Breast epithelium (tissue), 4 donors: ENCODE measurements at places on chromosomes 7 and 10. TPM values are rescaled to one million over a fixed set of nuclear protein-coding genes. Genes with fewer than 3 reads are reported as not detected.

The TUBB8 gene
- total RNA-seq = not detected

- H3K4me3 ChIP-seq = no peak overlapping the region
- H3K4me1 ChIP-seq = no peaks in the 10 kb centered on the region
- no peak for DNase-seq
- no peaks in the 10 kb centered on the region for H3K36me3 ChIP-seq
- H3K27ac ChIP-seq = no peak overlapping the region
Observed at GRCh38 chr10:65197935-65198334, 1676.7 kb downstream of the REEP3 start.

DNA sequence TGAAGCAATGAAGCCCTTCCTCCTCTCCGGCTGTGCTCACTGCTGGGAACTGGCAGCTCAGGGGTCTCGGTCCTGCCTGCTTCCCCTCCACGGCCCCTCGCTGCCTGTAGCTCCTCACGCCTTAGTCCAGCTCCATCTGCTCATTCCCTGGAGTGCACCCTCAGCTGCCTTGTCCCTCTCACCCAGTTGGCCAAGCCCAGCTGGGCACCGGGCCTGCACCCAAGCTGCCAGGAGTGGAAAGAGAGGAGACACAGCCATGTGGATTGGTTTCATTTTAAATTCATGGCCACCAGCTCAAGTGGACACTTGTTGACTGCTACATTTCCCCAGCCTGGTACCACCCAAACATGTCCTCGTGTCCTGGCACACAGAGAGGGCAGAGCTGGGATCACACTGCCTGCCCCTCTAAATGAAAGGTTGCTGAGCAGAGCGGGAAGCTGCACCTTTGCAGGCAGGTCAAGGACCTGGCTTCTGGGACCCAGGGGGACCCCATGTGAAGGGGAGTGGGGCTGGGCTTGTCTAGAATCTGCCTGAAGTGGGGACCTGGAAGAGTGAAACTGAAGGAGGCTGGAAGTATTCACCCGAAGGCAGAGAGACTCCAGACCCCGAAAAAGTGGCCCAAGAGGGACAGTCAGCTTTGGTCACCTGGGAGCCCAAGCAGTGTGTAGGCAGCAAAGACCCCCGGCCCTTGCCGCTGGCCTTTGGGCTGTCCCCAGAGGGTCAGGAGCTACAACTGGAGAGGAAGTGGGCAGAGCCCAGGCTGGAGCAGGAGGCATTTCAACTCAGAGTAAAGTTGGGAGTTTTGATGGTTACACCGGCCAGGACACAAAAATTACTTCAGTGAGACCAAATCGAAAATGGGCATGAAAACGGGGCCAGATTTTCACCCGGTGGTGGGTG is 15.0 kb upstream of the BNIP3 start:
- H3K4me1 ChIP-seq = peaks cover 6% of the 10 kb centered on the region
- H3K27ac ChIP-seq = peak overlapping the region; percentile 87
- no peaks in the 10 kb centered on the region for H3K27me3 ChIP-seq
- no peaks in the 10 kb centered on the region for H3K36me3 ChIP-seq
- no peak for DNase-seq

The GSAP gene
- total RNA-seq = 25.8 TPM

DNA sequence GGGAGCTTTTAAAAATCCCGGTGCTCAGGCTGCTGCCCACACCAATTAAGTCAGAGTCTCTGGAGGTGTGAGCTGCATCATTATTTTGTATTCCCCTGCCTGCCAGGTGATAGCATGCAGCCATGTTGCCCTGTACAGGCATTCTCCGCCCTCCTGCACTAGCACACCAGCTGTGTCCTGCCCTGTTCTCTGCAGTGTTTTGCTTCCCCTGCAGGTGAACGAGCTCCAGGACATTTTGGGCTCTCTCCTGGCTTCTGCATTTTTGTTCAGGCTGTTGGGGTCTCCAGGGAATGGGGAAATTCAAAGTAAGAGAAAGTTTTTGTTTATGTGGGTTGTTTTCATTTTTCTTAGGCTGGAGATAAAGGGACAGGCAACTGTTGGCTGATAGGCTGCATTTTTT is 271.0 kb upstream of the COBL start:
- H3K27me3 ChIP-seq = no peaks in the 10 kb centered on the region
- no peak overlapping the region for H3K27ac ChIP-seq
- H3K4me1 ChIP-seq = no peaks in the 10 kb centered on the region
- no peak overlapping the region for H3K4me3 ChIP-seq
- no peaks in the 10 kb centered on the region for H3K36me3 ChIP-seq
- no peak for DNase-seq

- no peaks in the 10 kb centered on the region for H3K36me3 ChIP-seq
- peaks cover 21% of the 10 kb centered on the region for H3K27me3 ChIP-seq
- H3K4me3 ChIP-seq = peak overlapping the region; percentile 68
- H3K27ac ChIP-seq = peak overlapping the region; percentile 45
Observed at GRCh38 chr7:159143780-159144757, 598 bp downstream of the VIPR2 start.

The TRPV5 gene
- 0.15 TPM for total RNA-seq

GRCh38 chr10:109937460-109938065 is 14.3 kb upstream of the XPNPEP1 start:
- H3K27me3 ChIP-seq = no peaks in the 10 kb centered on the region
- DNase-seq = no peak
- no peaks in the 10 kb centered on the region for H3K4me1 ChIP-seq
- H3K27ac ChIP-seq = no peak overlapping the region
- H3K36me3 ChIP-seq = no peaks in the 10 kb centered on the region

The KLHDC10 gene
- total RNA-seq = 28.0 TPM

- no peaks in the 10 kb centered on the region for H3K36me3 ChIP-seq
- no peak overlapping the region for H3K4me3 ChIP-seq
- H3K27me3 ChIP-seq = no peaks in the 10 kb centered on the region
- no peaks in the 10 kb centered on the region for H3K4me1 ChIP-seq
Observed at GRCh38 chr7:135245226-135246190, 11.9 kb downstream of the STRA8 start.

DNA sequence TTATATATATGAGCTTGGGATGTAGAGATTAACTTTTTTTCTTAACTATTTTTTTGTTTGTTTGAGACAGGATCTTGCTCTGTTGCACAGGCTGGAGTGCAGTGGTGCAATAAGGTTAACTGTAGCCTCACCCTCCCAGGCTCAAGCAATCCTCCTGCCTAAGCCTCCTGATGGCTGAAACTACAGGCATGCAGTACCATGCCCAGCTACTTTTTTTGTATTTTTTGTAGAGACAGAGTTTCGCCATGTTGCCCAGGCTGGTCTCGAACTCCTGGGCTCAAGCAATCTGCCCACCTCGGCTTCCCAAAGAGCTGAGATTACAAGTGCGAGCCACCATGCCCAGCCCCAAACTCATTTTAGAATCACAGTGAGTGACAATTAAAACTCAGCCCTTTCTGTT is 105.2 kb downstream of the CUBN start:
- H3K4me3 ChIP-seq = no peak overlapping the region
- no peaks in the 10 kb centered on the region for H3K27me3 ChIP-seq
- H3K36me3 ChIP-seq = no peaks in the 10 kb centered on the region
- peak overlapping the region; percentile 59 for H3K27ac ChIP-seq
- DNase-seq = no peak
- H3K4me1 ChIP-seq = no peaks in the 10 kb centered on the region

- no peaks in the 10 kb centered on the region for H3K36me3 ChIP-seq
- H3K4me3 ChIP-seq = no peak overlapping the region
- no peak for DNase-seq
- H3K27me3 ChIP-seq = no peaks in the 10 kb centered on the region
- H3K4me1 ChIP-seq = no peaks in the 10 kb centered on the region
Observed at GRCh38 chr10:12902135-12902572, 99.4 kb downstream of the CCDC3 start.

- H3K4me3 ChIP-seq = no peak overlapping the region
- H3K4me1 ChIP-seq = no peaks in the 10 kb centered on the region
- H3K27ac ChIP-seq = no peak overlapping the region
- H3K27me3 ChIP-seq = no peaks in the 10 kb centered on the region
- DNase-seq = no peak
- H3K36me3 ChIP-seq = no peaks in the 10 kb centered on the region
Observed at GRCh38 chr7:37476428-37476827, 27.8 kb upstream of the ELMO1 start.

The H2BK1 gene
- total RNA-seq = not detected

DNA sequence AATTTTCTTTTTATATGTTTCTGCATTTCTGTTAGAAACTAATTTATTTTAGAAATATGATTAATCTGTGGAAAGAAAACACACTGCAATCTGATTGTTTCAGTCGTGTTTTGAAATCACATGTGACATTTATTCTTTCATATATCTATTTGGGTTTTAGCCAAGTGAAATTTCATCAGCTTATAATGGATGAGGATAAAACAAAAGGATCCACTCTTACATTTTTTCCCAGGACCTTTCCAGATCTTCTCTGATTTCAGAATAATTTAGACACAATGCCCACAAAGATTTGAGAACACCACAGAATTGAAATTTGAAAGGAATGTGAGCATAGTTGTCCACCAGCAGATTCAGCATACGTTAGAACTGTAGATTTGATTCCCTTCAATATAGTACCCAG is 29.1 kb downstream of the CBLL1 start:
- no peaks in the 10 kb centered on the region for H3K27me3 ChIP-seq
- no peak for DNase-seq
- H3K27ac ChIP-seq = no peak overlapping the region
- H3K4me1 ChIP-seq = no peaks in the 10 kb centered on the region
- no peak overlapping the region for H3K4me3 ChIP-seq
